ENCODE measurements at places on chromosomes 12 and 14.
A peak's percentile ranks its signal among the peaks of the same experiment; 100 is the strongest.

DNA sequence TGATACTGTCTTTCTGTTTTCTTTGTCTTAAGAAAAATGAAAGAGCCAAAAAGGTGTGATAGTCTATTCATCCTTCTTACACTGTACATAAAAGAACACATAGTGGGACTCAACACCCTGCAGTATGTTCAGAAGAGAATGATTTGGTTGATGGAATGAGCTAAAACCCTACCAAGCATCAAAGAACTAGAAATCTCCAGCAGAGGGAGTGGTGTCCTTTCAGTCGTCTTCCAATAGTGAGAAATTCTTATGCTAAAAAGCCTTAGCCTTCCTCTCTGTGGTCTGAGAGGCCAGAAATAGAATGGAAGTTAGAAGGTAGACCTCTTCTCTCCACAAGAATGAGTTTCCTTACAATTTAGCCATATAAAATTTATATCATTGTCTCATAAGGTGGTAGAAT is 393.4 kb upstream of the SEL1L start:
- no peak for DNase-seq

GRCh38 chr12:14326699-14327098 is 38.8 kb upstream of the ATF7IP start:
- DNase-seq, result no peak

GRCh38 chr12:118187751-118188435 is 52.0 kb downstream of the PEBP1 start:
- no peak for DNase-seq

DNA sequence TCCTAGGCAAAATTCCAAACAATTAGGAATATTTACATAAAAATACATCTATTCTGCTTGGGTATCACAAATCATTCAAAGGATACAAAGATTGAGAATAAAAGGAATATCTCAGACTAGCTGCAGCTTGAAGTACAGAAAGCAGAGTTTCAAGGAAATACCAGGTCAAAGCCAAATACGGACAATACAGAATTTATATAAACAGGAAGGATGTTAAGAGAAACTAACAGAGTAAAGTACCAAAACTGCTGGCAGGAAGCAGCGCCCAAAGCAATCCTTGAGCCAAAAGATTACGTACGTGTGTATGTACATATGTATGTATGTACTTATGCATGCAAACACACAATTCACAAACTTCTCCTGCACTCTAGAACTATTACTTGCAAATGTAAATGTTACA is 86.6 kb downstream of the PPP1R12A start:
- DNase-seq, result no peak

DNA sequence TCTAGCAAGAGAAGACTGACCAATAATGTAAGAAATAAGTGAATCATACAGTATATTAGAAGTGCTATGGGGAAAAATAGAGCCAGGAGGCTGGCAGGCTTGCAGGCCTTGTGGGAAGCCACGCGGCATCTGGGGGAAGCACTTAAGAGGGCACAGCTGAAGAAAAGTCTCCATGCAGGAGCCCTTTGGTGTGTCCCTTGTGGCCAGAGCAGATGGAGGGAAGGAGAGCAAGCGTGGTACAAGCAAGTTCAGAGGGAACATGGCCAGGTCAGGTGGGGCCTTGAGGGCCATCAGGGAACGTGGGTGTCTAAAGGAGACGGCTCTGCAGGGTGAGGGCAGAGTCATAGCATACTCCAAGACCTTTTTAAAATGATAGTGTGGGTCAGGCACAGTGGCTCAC is 51.7 kb downstream of the LRRC74A start:
- no peak for DNase-seq

GRCh38 chr14:28398506-28398905 is 368.1 kb upstream of the FOXG1 start:
- DNase-seq, result no peak

- DNase-seq, result peak; percentile 59
Measured at GRCh38 chr14:73764406-73765280, 50.5 kb upstream of the PNMA1 start.

DNA sequence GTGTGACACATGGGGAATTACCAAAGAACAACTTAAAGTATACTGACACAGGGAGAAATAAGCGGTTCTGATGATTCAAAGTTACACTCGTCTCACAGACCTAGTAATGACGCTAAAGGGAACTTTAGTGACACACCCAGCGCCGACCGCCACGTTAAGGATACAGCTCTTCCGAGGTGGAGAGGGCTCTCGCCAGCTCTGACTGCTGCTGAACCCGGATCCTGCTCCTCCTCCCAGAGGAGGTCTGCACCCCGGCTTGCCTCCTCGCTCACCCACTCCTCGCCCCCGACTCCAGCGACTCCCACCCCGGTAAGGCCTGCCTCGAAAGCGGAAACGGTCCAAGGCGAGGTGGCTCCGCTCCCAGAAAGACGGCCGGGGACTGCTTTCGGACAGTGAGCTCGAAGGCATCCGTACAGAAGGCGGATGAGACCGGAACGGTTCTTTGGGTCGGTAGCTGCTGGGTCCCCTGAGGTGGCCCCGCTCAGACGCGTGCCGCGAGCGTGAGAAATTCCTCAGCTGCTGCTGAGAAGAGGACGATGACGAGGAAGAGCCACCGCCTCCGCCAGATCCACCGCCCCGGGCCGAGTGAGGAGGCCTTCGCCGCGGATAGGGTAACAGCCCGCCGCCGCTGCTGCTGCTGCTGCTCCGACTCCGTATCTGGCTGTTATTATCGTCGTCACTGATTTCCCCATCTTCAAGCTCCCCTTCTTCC is 643 bp downstream of the ZFC3H1 start:
- DNase-seq, result peak; percentile 38

- no peak for DNase-seq
Measured at GRCh38 chr14:94494085-94494484, 15.2 kb downstream of the SERPINA12 start.

- no peak for DNase-seq
Measured at GRCh38 chr12:65603438-65604351, 220.6 kb upstream of the HMGA2 start.

GRCh38 chr14:95523815-95524448 is 7.5 kb upstream of the SYNE3 start:
- DNase-seq, result no peak

- no peak for DNase-seq
Measured at GRCh38 chr12:114655934-114656749, 27.8 kb downstream of the TBX3 start.

GRCh38 chr12:67161322-67161918 is 107.7 kb upstream of the CAND1 start:
- no peak for DNase-seq

- DNase-seq, result no peak
Measured at GRCh38 chr14:92443741-92444140, 69.8 kb upstream of the RIN3 start.

DNA sequence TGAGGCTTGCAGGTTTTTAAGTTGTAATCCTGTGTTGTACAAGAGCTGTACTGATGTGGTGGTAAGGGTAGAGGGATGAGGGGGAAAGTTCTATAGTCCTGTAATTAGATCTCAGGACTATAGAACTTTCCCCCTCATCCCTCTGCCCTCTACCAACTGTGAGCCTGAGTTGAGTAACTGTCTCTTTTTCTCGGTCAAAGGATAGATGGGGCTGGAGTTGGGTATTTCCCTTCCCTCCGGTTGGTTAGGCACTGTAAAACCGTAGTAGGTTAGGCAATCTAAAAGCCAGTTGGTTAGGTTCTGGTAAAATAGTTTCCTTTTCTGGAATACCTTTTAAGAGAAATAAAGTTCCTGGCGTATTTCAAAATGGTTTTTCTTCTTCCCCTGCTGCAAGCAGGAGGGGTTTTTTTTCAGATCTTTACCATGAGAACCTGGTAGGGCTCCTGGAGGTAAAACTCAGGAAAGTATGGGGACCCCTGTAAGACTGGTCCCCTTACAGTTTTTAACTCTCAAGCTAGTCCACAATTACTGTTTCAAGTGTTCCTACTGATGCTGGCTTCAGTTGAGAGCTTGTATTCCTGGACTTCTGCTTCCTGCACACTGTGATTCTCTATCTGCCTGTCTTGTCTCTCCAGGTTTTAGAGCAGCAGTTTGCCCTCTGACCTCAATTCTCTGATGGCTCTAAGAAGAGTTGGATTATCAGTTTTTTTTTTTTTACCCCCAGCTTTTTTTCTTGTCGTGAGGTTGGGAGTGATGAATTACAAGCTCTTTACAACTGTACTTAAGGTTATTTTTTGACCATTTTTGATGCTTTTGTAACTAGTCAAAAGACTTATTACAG is 58.7 kb downstream of the FUT8 start:
- DNase-seq, result no peak

DNA sequence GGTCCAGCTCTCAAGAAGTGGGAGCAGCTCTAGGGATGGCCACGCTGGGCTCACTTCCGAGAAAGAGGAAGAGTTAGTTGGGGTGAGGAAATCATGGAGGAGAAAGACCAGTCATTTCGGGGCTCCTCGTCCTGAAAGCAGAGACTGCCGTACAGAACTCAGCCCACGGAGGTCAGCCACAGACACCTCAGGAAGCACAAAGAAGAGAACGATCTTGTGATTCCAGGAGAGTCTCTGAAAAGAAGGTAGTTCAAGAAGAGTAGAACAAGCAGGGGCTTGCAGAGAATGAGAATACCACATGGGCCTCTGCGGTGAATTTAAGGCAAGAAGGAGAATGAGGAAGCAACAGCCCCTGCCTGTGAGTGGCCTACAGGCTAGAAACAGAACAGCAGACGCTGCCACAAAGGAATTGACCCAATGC is 311.9 kb downstream of the CACNA1C start:
- no peak for DNase-seq

DNA sequence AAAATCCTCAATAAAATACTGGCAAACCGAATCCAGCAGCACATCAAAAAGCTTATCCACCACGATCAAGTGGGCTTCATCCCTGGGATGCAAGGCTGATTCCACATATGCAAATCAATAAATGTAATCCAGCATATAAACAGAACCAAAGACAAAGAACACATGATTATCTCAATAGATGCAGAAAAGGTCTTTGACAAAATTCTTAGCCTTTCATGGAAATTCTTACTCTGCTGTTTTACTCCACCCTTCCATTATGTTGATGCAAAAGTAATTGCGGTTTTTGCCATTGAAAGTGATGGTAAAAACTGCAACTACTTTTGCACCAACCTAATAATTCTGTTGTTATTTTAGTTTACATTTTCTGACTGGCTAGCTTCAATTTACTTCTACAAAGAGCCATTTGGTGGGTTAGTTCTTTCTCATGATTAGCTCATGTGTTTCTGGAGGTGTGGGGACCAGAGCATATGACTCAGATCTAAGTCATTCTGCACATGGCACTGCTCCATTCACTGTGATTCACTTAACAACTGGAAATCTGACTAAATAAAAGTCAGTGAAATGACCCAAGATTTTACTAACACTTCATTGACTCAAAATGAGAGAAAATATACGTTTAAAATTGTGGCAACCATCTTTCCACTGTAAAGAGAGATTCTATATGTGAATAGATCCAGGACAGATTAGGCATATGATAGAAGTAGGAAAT is 99.9 kb downstream of the TMTC3 start:
- no peak for DNase-seq

- no peak for DNase-seq
Measured at GRCh38 chr12:115013236-115013981, 329.4 kb upstream of the TBX3 start.

DNA sequence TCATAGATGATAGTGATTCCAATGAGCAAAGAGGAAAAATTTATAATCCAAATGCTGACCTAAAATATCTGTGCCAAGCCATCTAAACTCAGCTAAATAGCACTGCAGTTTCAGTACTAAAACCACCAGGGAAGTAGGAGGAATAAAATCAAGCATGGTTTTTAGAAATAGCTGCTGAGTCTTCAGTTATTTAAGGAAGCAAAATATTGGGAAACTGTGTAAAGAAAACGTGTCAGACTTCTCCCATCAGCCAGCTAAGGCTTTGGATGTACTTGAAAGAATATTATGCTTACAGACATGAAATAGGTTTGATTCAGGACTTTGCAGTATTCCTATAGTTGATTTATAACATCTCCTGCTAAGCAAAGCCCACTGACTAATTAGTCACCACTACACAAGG is 24.7 kb downstream of the CLEC2D start:
- DNase-seq, result no peak

DNA sequence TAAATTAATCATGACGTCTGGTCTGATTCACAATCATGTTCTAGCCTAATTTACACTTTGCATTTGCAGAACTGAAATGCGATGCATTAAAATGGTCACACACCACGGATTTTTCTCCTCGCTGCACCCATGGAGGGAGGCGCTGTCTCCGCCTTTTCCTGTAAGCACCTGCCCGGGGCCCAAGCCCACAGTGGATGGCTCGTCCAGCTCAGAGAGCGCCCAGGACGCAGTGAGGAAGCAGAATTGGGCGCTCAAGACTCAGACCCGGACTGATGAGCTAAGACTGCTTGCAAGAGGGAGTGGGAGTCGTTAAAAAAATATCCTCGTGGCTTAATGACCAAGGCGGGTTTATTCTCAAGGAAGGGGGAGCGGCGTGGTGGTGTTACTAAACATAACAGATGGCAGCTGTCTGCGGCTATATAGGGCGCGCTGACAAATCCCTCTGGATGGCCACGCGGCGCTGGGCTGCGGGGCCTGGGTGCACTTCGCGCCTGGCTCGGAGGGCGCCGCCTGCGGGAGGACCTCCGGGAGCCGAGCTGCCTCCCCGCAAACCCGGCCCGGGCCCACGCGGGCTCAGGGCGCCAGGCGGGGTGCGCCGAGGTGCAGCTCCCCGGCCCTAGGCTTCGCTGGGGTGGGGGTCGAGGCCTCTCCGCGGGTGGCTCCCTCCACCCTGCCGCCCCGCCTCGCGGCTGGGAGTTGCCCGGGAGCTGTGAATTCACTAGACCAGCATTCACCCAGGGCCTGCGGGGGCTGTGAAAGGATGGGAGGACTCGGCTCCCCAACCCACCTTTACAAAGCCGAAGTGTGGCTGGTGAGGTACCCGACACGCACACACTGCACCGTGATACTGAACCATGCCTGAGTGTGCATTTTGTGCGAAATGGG is 78.7 kb downstream of the PPM1A start:
- DNase-seq, result no peak

GRCh38 chr14:77883131-77883846 is 83.4 kb downstream of the ADCK1 start:
- DNase-seq, result no peak

DNA sequence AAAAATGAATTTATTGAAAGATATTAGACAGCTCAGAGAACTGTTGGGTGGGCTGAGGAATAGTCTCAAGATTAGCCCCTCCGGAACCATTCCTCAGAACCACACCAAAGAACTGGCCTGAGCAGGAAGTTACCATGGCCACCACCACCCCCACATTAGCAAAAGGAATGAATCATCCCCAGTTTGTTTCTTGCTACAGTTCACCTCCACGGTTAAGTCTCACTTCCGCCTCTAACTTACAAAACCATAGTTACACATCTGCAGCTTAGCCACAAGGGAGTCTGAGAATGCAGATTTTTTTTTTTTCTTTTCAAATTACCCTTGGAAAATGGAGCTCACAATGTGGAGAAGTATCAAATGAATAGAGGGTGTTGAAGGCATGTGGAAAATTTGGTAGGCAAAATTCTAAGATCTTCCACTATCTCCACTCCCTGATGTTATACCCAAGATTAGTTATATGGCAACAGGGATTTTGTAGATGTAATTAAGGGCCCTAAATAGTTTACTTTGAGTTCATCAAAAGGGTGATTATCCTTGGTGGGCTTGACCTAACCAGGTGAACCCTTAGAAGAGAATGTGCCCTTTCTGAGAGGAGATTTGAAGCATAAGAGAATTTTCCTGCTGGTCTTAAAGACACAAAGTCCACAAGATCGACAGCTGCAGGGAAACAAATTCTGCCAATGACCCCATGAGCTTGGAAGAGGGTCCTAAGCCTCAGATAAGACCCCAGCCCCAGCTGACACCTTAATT is 129.8 kb upstream of the KRR1 start:
- DNase-seq, result no peak
